T follicular helper cell (primary cell): ENCODE measurements at places on chromosomes 5 and 9.

DNA sequence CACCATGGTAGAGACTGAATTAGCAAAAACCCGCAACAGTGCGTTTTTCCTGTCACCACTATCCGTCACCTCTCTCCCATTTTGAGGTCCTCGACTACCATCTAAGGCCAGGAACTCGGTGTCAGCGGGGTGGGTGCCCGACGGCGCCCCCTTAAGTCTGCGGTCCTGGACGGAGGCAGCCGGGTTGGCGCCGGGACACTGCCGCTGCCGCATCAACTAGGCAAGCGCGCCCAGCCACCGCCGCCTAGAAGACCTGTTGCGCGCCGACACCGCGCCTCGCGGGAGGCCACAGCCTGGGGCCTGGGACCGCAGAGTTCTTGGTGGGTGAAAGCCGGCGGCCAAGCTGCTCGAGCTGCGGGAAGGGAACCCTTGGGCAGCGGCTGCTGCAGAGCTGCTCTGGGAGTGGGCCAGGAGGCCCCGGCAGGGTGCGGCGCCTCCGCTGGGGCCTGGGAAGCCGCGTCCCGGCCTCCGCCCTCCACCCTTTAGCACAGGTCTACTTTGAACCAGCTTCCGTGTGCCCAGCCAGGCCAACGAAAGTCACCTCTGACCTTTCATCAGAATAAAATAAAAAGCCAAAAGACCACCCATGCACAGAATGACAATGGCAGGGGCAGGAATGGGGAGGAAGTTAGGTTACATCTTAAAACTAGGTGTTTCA is 3.5 kb downstream of the FOXB2 start:
- DNase-seq, result no peak

GRCh38 chr9:121842612-121842978 is 191.2 kb downstream of the DAB2IP start:
- no peak for DNase-seq

DNA sequence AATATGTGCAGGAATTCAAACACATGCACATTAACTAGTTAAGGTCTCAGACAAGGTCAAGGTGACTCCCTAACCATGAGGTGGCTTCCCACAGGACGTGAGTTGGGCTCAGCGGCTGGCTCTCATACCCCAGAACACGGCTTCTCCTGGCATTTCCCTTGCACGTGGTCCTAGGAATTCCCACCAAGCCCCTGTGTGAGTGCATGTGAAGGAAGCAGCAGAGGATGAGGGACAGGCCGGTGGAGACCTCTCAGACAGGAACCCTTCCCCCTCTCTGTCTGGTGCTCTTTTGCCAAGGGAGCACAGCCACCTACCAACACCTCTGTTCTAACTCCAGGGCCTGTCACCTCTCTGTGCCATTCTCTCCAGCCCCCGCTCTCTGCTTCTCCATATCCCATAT is 271.0 kb downstream of the FSTL4 start:
- no peak for DNase-seq

DNA sequence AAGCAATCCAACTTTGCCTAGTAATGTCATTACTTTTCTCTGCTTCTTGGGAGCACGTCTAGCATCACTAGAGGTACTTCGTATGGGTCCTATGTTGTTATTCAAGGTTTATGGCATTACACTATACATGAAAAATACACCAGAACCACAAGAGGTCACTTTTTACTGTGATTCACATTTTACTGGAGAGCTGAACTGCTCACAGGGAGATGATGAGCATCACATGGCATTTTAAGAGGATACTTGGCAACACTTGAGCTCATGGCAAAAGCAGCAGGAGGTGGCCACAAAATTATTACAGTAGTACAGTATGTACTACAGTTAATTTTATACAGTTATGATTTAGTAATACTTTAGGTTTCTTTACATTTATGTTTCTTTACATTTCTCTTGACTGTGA is 223.4 kb downstream of the PARP8 start:
- no peak for DNase-seq

GRCh38 chr5:36066001-36066539 is 612 bp downstream of the UGT3A2 start:
- DNase-seq, result no peak

DNA sequence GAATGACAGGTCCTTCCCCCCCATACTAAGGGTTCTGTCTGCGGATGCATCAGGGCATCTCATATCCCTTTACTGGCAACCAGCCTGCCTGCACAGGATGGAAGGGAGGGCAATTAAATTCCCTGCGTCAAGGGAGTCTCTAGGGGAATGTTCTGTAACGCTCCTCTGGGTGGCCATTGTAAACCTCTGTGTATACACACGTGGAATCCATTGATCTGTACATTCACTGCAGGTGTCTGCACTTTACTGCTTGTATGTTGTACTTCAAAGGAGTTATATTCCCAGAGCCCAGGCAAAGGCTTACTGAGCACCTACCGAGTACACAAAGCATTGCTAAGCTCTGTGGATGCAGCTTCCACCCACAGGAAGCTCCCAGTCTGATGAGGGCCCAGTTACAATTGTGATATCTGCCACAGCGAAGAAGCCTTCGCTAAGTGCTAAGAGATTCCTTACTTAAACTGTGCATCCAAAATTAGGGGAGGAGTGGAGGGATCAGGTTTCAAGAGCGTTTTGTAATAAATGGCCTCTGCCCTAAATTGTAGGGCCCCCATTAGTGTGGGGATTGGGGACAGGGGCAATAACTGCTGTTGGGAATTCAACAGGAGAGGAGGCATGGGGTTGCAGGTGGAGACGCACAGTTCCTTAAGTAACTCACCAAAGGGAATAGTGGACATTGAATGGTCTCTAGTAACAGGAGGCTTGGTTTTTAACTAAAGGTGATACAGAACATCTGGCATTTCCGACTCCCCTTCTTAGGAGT is 1.5 kb upstream of the RETREG1 start:
- no peak for DNase-seq

GRCh38 chr5:121982146-121982892 is 20.5 kb downstream of the SRFBP1 start:
- DNase-seq, result no peak

DNA sequence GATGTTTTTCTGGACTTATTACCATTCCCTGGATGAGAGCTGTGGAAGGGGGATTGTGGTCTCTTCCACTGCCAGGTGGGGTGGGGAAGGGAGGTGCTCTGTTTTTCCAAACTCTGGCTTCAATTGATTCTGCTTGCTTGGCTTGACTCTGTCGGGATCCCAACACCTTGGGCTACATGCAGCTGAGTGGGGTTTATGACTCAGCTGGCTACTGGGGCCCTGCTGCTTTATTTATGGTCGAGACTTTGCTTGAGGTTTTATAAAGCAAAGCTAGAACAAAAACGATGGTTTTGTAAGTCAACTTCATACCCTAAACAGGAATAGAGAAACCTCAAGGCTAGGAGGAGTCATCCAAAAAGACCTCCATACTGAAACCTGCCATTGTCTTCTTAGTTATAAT is 76.3 kb downstream of the AOPEP start:
- no peak for DNase-seq
